Ascending aorta (tissue), 2 donors: ENCODE measurements at places on chromosomes 3 and 15. TPM values are rescaled to one million over a fixed set of nuclear protein-coding genes. Genes with fewer than 3 reads are reported as not detected.

DNA sequence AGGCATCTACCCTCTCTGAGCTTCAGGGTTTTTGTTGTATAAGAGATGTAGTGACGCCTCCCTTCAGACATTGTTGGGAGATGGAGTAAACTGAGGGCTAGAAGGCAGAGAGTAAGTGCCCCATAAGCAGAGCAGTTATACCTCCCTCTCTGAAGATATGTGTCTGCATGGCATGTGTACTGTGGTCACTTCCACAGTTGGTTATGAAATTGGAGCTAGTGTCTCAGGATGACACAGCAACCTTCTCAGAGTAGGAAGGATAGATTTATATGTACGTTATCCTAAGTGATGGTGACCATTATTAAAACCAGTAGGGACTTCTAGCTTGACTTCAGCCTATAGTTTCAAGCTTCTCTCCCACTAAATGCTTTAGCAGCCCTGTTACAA, 17.9 kb downstream of the PXK start:
- no peak for DNase-seq

GRCh38 chr15:75468913-75469598, 17.6 kb upstream of the SIN3A start:
- no peak for DNase-seq

Gene SAMD7
- total RNA-seq: not detected

Gene C2CD4A
- not detected for total RNA-seq

GRCh38 chr3:154745122-154745521, 315.1 kb upstream of the GPR149 start:
- no peak for DNase-seq

GRCh38 chr3:142648950-142649349, 52.8 kb downstream of the PLS1 start:
- DNase-seq: no peak

Gene KNG1
- not detected for total RNA-seq

Gene ZNF774
- 0.21 TPM for total RNA-seq

- DNase-seq: no peak
Measured at GRCh38 chr3:73933585-73933984, 308.8 kb upstream of the PDZRN3 start.

- no peak for DNase-seq
Measured at GRCh38 chr15:27774638-27775037, 324.5 kb downstream of the OCA2 start.

DNA sequence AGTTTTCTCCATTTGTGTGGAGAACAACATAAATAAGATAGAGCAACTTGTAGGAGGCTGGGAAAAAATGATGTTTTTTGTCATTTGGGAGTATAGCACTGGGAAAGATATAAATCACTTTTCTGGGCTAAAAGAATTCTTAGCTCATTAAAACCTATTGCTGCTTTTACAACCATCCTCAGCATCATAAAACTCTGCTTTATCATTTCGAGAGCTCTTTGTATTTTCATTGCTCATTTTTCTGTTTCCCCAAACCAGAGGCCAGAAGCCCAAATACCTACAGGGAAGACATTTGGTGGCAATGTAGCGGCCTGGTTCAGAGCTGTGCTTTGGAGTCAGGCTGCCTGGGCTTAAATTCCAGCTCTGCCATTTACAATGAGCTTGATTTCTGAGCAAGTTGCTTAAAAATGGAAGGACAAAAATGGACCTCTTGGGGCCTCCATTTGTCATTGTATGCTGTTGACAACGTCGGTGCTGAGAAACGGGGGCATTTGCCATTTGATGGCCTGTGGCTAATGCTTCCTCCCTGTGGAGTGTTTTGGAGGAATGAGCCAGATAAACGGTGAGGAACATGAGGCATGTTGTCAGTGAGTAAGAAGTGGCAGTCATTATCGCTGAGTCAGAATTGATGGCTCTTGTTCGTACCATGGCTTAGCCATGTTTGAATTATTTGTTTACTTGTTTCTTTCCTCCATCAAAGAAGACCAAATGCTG, 260.0 kb downstream of the EBLN2 start:
- DNase-seq: no peak

DNA sequence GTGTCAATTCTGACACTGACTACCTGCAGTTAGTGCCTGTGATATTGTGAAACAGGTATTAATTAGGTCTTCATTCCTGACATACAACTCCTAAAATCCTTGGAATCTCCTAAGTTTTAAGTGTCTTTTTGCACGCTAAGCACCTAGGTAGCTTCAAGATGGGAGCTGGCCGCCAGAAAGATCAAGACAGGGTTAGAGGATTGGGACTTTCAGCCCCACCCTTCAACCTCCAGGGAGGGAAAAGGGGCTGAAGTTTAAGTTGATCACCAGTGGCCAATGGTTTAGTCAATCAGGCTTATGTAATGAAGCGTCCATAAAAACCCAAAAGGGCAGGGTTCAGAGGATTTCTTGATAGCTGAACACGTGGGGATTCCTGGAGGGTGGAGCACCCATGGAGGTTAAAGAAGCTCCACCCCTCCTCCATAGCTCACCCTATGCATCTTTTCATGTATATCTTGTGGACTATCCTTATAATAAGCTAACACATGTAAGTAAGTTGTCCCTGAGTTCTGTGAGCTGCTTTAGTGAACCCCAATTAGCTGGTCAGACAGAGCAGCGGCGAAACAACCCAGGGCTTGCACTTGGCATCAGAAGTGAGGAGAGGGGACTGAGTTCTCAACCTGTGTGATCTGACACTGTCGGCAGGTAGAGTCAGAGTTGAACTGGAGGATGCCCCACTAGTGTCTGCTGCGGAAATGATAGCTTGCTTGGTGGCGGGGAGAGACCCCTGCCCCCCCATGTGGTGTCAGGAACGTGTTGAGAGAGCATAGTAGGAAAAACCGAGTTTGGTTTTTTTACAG, 12.8 kb upstream of the SRP14 start:
- DNase-seq: no peak

Gene CA12
- total RNA-seq: 10.7 TPM

- DNase-seq: no peak
Measured at GRCh38 chr3:17634201-17634600, 108.2 kb downstream of the TBC1D5 start.

- no peak for DNase-seq
Measured at GRCh38 chr15:62502451-62502850, 337.4 kb upstream of the C2CD4B start.

DNA sequence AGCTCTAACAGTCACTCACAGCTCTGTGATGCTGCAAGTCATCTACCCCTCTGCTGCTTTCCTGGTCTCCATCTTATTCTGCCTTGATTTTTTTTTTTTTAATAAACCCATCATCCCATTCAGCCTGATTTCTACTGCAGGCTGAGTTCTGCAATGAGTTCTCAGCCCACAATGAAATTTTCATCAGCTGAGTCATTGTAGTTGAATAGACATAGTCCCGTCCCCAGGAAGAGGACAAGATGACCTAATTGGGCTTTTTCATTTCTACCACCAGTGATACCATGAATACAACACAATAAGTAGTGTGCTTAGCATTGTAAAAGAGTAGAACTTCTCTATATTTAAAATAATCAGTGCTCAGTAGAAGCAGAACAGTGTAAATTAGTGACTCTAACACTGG, 59.3 kb downstream of the C3orf85 start:
- no peak for DNase-seq

Gene ITPKA
- total RNA-seq: not detected

DNA sequence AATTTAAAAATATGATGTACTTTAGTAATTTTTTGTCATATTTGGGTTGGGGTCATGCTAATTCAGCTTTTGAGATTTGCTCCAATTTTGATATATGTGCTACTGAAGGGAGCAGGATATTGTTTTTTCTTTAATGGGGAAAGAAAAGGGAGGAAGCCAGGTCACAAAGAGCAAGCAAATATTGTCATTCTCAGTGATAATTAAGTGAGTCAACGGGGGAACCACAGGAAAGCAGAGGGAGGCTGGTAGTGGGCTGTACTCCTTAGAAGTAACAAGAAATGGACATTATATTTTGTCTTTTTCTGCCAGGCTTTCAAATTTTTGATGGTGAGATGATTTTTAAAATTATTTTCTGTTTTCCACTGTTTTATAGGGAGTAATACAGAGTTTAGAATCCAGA, 45.6 kb upstream of the NMD3 start:
- DNase-seq: no peak

Gene SEMA6D
- total RNA-seq: 4.0 TPM

Gene MAPKBP1
- total RNA-seq: 27.6 TPM

DNA sequence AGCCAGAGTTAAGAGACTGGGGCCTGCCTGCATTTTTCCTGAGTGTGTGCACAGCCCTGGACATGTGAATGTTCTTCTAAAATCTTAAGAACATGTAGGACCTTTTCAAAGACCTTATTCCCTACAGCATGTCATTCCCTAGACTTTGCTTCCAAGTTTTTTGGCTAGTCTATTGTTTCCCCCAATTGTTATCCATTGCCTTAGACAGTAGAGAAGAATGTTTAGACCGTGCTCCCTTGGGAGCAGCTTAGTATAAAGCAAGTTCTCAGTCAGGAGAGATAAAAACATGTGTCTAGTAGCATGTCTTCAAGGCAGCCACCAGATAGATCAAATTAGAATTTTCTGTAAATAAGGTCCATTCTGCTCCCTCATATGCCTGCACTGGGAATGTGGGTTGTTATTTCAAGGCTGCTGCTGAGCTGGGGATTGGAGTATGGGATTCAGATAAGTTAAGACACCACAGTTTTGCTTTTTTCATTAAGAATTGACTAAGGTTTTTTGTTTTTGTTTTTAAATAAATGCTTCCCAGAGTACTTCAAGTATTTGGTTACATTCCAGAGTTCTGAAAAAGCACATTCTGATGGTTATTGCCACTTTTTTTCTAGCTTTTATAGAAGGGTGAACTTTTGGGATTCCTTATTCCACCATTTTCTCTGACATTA, 246.7 kb downstream of the RORA start:
- DNase-seq: no peak

DNA sequence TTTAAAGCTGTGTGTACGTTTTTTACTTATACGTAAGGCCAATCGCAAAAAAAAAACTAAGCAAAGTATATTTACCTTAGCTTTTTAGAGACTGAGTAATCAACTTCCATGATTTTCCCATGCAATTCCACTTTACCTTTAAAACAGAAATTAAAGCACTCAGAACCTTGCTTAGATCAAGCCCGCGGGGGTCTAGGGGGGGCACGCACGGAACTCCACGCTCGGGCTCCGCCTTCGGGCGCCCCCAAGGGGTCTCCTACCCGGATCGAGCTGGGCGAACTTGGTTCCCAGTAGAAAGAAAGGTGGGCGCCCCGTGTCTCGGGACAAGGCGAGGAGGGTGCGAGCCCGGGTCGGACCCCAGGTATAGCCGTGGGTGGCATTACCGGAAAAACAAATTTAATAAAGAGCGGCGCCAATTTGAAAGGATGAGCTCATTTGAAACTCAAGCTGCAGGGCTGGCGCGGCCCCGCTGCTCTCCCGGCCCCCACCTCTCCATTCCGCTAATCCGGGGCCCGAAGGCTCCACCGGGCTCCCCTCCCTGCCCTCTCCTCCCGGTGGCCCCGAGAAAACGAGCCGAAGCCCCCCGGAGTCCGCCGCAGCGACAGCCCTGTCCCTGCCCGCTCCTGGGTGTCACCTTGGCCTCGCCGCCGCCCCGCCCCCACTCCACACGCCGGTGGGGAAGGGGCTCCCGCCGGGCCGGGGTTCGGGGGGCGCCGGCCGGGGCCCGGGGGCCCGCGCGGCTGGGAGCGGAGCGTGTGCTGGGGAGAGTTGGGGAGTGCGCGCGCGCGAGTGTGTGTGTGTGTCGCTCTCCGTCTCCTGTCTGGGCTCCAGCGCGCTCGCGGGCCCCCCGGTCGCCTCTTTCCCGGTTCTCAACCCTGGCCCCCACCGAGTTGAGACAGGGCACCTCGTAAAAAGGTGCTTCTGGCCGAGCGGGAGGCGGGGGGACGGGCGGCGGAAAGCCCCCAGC, 1.5 kb downstream of the IGF2BP2 start:
- no peak for DNase-seq

GRCh38 chr3:128933922-128934253, 54.5 kb downstream of the ACAD9 start:
- DNase-seq: no peak
